Activated CD8-positive, alpha-beta memory T cell treated with anti-CD3 and anti-CD28 coated beads for 48 hours (primary cell): ENCODE measurements at places on chromosomes 13 and 19.

GRCh38 chr19:18488403-18488723, 33.5 kb downstream of the ELL start:
- DNase-seq, result no peak

DNA sequence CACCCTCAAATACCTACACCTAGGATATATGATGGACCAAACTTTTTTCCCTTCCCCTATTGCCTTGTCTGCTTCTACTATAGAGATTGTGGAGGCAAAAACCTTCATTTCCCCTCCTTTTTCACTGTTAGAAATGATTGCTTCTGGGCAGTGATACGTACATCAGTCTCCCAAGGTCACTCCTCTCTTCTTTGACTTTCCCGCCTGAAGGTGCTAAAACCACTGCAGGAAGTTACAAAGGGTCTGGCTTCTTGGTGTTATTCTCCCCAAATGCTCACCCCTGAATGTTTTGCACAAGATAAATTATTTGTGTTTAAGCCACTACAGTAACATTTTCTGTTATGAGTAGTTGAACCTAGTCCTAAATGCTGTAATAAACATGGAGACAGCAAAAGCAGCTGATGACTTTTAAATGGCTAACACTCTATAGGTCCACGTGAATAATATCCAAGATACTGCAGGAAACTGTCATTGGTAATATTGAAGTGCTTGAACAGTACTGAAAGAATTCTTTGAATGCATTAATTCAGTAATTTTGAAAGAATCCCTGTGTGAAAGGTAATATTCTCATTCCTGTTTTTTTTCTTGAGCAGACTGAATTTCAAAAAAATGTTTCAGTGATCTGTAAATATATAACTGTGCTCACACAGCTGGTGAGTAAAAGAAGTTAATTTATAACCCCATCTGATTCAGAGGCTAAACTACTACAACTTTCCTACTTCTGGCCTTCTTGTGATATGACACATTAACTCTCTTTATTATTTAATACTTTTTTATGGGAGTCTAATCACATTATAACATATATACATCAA, 865.1 kb downstream of the EFNB2 start:
- no peak for DNase-seq

- DNase-seq, result no peak
Observed at GRCh38 chr13:23636360-23636759, 66.1 kb downstream of the TNFRSF19 start.

GRCh38 chr19:56105090-56105701, 15.9 kb downstream of the ZNF787 start:
- DNase-seq, result no peak

DNA sequence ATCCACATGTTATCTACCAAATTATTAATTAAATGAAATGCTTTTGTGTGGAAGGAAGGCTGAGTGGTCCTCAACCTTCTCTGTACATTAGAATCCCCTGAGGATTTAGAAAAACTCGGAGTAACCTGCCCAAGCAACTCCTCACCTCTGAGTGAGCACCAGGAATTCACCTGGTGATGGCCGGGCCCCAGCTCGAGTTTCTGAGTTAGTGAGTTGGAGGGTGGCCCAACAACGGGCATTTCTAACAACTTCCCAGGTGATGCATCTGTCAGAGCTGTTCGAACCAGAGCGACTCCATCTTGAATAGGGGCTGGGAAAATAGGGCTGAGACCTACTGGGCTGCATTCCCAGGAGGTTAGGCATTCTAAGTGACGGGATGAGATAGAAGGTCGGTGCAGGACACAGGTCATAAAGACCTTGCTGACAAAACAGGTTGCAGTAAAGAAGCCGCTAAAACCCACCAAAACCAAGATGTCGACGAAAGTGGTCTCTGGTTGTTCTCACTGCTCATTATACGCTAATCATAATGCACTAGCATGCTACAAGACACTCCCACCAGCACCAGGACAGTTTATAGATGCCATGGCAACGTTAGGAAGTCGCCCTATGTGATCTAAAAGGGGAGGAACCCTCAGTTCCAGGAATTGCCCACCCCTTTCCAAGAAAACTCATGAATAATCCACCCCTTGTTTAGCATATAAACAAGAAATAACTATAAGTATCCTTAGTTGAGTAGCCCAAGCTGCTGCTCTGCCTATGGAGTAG, 44.2 kb upstream of the SHISA2 start:
- no peak for DNase-seq

GRCh38 chr13:92313382-92313781, 913.2 kb upstream of the GPC6 start:
- no peak for DNase-seq

DNA sequence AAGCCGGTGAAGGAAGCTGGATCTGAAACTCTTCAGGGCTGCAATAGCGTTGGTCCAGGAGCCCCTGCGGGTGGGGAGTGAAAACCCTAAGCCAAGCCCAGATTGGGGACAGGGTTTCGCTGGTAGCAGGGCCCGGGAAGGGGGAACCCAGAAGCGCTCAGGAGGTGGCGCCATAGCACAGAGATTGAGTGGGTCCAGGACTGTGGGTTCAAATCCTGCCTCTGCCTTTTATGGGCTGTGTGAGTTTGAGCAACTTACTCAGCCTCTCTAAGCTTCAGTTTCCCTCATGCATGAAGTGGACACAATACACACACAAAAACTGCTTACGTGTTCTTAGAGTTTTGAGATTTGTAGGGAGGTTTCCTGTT, 8.3 kb upstream of the SYCN start:
- DNase-seq, result peak; percentile 32

GRCh38 chr19:14381689-14382474, 638 bp downstream of the ADGRE5 start:
- DNase-seq, result no peak

DNA sequence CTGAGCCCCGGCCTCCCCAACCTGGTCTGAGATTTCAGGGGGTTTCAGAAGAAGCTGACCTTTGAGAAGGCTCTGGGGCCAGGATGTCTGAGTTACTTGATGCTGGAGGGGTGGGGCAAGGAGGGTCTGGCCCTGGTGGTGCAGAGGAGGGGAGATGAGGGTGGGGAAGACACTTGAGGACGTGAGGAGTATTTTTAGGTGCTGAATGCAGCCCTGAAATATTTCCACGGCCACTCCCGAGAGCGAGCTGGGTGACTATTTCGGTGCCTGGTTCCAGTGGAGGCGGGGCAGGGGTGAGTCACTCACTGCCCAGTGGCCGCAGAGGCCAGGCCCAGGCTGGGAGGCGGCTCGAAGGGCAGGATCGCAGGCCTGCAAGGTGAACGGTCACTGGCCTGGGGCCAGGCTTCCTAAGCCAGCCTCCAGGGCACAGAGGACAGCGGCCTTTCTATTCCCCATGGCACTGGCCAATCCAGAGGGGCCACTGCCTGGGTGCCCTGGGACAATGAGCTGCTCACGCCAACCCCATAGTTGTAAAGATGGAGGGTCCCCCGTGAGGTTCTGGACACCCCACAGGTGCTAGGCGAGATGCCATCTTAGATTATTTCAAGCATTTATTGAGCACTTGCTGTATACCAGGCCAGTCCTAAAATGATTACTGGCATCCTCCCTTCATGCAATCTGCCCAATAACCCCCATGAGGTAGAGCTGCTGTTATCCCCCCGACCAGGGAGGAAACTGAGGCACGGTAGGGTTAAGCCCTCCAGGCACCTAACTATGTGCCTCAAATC, 19.7 kb upstream of the JUND start:
- no peak for DNase-seq

- no peak for DNase-seq
Observed at GRCh38 chr19:19578252-19578651, 40.2 kb downstream of the CILP2 start.

GRCh38 chr13:99656844-99657381, 155.6 kb downstream of the TM9SF2 start:
- DNase-seq, result no peak

DNA sequence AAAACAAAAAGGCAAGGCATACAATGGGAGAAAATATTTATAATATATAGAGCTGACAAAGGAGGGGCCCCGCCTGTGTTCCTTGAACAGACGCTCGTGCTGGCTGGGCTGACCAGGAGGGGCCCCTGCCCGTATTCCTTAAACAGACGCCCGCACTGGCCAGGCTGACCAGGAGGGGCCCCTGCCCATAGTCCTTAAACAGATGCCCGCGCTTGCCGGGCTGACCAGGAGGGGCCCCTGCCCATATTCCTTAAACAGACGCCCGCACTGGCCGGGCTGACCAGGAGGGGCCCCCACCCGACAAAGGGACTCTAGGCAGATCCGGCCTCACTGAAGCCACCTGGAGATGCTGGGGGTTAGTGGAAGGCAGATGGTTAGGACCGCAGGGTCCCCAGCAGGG, 9.3 kb downstream of the ADPRHL1 start:
- DNase-seq, result no peak

- DNase-seq, result no peak
Observed at GRCh38 chr13:51033421-51034185, 77.5 kb downstream of the C13orf42 start.

GRCh38 chr13:22618002-22618401, 562.8 kb upstream of the SGCG start:
- DNase-seq, result no peak
